ENCODE measurements at places on chromosomes 5 and 9.
A peak's percentile ranks its signal among the peaks of the same experiment; 100 is the strongest.

- DNase-seq: peak; percentile 9
Observed at GRCh38 chr5:57007344-57007743, 55.4 kb upstream of the MIER3 start.

DNA sequence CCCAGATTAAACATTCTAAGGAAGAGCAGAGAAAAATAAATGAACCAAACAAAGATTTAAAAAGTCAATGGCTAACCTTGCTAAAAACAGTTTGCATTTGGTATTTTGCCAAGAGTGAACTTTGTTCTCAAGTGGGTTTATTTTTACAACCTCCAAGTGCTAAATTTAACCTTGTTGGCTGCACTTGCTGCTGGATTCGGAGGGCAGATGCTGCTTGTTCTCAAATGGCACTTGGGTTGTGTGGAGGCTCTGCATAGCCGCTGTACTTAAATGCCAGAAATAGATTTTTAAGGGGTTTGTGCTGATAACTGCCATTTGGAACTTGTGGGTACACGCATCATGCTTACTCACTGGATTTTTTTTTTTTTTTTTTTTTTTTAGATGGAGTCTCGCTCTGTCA, 13.3 kb upstream of the SPATA24 start:
- DNase-seq: no peak

DNA sequence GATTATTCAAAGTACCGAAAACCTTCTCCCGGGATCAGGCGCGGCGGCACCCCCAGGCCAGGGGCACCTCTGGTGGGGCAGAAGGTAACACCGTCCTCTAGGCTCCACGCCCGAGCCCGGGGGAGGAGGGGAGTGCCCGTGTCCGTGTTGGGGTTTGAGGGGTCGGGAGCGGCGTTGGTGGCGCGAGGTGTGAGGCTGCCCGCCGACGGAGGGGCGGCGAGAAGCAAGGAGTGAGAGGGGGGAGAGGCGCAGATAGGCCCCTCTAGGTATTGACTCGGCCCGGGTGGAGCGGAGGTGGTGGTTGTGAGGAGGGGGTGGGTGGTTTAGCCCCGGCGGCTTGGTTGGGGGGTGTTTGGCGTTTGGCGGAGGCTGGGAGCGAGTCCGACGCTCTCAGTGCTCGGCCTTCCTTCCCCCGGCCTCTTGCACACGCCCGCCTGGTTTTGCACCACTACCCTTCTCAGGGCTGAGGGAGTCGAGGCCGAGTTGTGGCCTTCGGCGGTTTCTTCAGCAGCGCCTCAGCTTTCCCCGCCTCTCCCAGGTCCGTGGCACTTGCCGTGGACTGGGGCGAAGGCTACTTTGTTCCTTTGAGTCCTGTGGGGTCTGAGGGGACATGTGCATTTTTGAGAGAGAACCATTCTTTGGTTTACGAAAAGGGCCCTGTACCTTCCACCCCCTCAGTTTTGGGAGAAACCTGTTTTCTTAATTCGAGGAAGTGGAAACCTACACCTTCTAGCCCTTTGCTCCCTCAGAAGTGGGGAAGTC, 450 bp downstream of the GPBP1 start:
- DNase-seq: peak; percentile 76

DNA sequence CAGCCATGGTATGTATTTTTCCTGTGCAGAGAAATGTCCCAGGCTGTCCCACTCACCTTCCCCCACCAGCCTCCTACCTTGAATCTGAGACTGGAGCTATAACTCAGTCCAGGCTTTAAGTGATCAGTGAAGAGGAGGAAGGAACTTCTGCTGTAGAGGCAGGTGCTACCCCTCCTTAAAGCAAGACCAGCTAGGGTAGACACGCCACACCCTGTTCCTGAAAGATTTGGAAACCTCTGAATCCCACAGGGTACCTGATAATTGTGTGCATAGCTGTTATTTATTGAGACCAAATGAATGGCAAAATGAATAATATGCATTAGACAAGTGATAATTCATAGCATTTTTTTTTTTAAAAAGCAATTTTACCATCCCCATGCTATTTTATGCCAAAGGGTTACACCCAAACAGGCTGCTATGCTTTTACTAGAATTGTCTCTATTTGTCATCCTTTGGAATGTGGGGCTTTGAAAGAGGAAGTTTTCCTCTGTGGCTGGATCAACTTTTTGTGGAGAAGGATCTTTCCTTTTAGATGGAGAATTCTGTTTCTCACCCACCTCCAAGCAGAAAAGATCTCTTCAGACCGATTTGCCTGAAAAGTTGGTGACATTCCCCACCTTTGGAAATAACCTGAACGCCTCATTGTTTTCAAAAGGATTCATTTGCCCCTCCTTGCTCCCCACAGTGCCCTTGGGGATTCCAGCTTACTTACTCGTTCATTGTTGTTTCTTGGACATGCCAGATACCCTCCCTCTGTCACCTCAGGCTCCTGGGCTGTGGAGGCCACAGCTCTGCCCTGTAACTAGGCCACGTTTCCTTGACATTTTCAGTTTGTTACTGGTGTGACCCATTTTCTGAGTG, 248.7 kb downstream of the NR3C1 start:
- DNase-seq: no peak

DNA sequence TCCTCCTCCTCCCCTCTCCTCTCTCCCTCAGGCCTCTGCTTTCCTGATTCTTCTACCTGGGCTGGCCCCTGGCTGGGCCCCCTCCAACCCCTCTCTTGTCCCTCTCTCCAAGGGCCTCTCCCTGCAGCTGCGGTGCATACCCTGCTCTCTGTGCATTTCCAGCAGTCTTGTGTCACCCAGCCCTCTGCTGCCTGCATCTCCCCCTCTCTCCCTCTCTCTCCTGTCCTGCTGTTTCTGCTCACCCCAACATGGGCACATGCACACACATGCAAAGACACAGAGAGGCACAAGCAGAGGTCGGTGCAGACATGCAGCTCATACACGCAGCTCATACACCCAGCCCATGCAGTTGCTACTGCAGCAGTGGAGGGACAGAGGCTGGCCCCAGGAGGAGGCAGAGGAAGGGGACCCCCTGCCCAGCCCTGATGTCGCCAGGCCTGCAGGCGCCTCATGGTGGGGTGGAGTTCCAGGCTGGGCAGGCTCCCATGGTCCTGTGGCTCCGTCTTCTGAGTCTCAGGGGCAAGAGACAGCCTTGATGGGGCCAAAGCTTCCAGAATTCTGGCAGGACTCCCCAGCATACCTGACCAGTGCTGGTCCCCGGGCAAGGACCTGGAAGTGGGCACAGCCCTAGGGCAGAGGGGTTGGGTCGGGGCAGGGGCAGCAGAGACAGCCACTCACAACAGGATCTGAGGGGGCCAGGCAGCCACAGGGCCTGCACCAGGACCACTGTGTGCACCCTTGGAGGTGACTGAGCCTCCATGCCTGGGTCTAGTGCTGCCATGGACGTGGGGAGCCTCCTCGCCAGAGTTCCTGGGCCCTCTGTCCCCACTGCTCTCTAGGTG, 216.9 kb downstream of the C9orf50 start:
- no peak for DNase-seq

- no peak for DNase-seq
Observed at GRCh38 chr5:30900367-30900766, 293.1 kb upstream of the CDH6 start.

DNA sequence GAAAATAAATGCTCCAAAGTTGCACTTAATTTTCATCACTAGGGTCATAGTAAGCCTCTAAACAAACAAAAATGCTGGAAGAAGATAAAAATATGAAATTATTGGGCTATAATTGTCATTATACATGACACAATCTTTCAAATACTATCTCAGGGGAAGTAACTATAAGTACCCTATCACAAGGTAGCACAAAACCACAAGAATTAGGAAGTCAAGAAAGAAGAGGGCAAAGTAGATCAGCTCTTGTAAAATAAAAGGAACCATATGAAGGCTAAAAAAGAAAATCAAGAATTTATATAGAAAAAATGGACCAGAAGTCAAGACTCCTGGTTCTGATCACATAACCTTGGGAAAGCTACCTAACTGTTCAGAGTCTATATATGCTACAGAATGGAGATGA, 48.1 kb downstream of the DIAPH1 start:
- peak; percentile 70 for DNase-seq

GRCh38 chr9:93091453-93092081, 4.5 kb upstream of the CARD19 start:
- DNase-seq: peak; percentile 23

DNA sequence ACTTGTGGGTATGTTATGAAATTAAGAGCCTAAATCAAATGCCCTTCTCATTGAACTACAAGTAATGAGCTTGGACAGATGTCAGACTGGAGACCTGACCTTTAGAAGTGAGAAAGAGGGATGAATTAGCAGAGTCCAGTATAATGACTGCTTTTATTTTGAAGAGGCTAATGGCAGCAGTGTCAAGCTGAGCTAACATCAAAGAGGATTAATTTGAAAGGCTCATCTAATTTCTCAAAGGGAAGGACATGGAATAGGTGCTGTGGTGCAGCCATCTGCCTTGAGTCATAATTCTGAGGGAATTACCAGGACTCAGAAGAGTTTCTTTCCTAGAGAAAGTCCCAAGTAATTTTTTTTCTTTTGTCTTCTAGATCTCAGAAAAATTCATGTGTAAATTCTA, 57.6 kb downstream of the FAM81B start:
- peak; percentile 5 for DNase-seq

Data from OCI-M1 (cell line).